ENCODE measurements at places on chromosomes 12 and 14.

DNA sequence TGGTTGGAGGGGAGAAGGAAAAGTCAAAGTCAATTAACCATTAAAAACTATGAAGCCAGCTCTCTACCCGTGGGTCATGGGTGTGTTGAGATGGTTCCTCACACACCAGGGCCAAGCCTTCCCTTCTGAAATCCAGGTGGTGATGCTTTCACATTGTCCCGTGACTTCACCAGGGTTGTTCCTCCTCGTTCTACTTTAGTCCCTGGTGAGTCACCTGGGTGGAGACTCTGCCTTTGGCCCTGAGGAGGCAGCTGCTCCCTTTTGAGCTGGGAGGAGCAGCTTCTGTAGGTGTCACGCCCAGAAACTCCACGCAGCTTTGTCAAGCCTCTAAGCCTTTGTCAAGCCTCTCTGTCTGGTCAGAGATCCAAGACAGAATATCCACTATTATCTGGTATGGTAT is 348.3 kb downstream of the BMP4 start:
- peak; percentile 15 for DNase-seq

- DNase-seq = peak; percentile 10
Measured at GRCh38 chr14:59739794-59740193, 130.8 kb downstream of the RTN1 start.

DNA sequence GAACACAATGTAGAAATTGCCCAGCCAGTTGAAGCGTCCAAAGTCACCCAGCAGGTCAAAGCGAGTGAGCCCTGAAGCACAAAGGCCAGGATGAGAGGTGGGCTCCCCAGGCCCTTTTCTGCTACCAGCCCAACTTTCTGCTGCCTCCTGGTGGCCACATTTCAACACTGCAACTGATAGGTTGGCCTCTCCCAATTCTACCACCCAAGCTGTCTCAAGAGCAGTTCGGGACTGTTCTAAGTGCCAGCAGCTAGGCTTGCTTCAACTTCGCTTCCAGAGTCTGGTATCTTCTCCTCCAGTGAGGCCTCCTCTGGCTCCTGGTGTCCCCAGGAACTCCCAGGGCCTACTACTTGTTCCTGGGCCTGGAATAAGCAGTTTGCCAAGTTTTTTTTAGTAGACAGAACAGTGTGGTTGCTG is 3.4 kb upstream of the DHH start:
- DNase-seq = peak; percentile 25

GRCh38 chr12:2696136-2696535 is 98.6 kb upstream of the FKBP4 start:
- no peak for DNase-seq

DNA sequence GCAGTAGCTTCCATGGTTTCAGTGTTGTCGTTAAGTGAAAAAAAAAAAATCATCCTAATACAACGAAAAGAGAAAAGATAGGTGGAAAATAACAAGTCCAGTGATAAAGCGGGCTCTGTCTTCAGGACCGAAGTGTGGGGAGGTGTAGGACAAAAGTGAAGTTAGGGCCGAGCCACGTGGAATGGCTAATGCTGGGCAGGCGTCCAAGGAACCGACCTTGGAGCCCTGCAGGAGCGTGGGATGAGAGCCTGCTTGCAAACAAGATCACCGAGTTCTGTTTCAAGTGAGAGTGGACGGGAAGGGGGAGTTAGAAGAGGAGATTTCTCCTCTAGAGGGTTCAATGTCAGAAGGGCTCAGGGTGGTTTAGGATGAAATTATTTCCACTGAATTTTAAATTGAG is 22.2 kb downstream of the A2ML1 start:
- peak; percentile 8 for DNase-seq

- DNase-seq = no peak
Measured at GRCh38 chr12:77102123-77102522, 36.8 kb upstream of the E2F7 start.

DNA sequence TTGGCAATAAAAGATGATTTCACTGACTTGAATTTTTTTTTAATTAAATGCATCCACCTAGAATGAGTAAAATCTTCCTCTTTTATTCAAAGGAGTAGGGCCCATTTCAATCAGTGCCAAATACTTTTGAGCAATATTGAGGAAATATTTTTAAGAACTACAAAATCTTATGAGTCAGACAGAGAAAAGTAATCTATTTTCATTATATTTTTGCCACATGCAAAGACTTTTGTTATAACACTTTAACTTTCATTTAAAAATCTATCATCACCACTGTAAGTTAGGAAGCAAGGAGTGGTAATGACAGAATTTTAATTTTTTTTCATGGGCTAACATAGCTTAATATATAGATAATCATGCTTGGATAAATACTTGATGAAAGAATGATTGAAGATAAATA is 345.2 kb upstream of the KITLG start:
- no peak for DNase-seq

GRCh38 chr12:116773276-116773731 is 35.2 kb downstream of the RNFT2 start:
- DNase-seq = no peak

- no peak for DNase-seq
Measured at GRCh38 chr14:20460458-20461224, 593 bp downstream of the PIP4P1 start.

- DNase-seq = no peak
Measured at GRCh38 chr12:104971306-104971705, 13.2 kb upstream of the SLC41A2 start.

All from MG63 (cell line).